ENCODE measurements at places on chromosomes 2 and 18.

DNA sequence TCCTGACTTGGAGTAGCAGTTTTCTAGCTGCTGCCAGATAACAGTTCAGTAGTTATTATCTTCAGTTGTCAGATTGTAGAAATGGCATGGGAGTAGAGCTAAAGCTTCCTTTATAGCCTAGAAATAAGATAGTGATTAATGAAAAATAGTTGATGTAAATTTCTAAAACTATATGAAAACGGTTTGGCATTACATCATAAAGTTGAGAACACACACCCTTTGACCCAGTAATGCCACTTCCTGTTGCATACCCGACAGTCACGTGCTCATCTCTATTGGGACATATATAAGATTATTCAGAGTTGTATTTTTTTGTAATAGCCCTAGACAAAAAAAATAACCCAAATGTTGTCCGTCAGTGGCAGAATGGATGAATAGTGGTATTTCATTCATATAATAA lies 39.4 kb upstream of the ASB1 start:
- no peak for DNase-seq

- no peak for DNase-seq
Measured at GRCh38 chr2:45769056-45769455, 117.6 kb downstream of the PRKCE start.

DNA sequence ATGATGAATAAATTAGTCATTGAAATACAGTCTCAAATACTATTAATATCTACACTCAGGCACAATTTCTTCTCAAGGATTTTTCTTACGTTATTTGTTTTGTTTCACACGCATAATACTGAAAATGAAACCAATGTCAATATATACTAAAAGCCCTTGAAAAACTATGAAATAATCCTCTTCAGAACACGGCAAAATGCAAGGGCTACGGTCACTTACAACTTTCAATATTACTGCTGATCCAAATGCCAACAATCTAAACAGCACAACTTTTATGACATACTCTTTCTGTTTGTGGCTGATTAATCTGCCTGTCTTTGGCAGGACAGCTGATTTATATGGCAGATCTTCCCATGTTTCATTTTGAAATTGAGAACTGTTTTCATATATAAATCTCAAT lies 68.3 kb downstream of the LRPPRC start:
- DNase-seq = no peak

GRCh38 chr2:237109421-237109934 lies 23.8 kb downstream of the COPS8 start:
- DNase-seq = no peak

GRCh38 chr2:950080-950966 lies at the start of gene SNTG2:
Gene SNTG2 (plus strand): TSS chr2:950849. CDS start chr2:950997, 148 bp downstream.
- no peak for DNase-seq

GRCh38 chr2:190121971-190122370 lies 59.4 kb upstream of the MSTN start:
- DNase-seq = peak; percentile 3

GRCh38 chr2:97963079-97963406 lies 32.7 kb downstream of the TMEM131 start:
- no peak for DNase-seq

GRCh38 chr2:226337941-226338600 lies 461.5 kb downstream of the IRS1 start:
- DNase-seq = no peak

DNA sequence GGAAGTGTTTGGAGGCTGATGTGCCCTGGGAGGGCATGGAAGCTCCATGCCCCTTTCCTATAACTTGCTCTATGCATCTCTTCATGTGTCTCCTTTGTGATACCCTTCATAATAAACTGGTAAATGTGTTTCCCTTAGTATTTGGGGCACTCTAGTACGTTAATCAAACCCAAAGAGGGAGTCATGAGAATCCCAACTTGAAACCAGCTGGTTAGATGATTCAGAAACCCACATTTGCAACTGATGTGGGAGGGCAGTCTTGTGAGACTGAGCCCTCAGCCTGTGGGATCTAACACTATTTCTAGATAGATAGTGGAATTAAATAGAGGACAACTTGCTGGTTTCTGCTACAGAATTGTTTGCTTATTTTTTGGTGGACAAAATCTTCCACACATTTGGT lies 20.3 kb downstream of the ANKRD30B start:
- DNase-seq = no peak

- no peak for DNase-seq
Measured at GRCh38 chr2:100761365-100761764, 58.6 kb upstream of the NPAS2 start.

DNA sequence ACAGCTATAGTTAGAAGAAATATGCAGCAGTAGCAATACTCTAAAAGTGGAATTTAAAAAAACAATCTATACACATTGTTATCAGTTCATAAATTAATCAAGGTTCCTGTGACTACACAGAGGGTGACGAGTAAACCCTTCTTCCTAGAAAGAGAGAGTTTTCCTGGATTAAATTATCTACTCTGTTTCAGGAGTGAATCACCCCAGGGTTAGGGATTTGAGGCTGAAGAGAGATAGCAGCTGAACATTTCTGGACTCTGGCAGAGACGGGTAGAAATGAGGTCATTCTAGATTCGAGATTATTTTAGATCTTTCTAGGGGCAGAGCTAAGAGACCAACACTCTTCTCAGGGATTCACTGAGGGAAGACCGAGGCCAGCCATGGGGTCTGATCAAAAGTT lies 38.8 kb upstream of the PMAIP1 start:
- no peak for DNase-seq

DNA sequence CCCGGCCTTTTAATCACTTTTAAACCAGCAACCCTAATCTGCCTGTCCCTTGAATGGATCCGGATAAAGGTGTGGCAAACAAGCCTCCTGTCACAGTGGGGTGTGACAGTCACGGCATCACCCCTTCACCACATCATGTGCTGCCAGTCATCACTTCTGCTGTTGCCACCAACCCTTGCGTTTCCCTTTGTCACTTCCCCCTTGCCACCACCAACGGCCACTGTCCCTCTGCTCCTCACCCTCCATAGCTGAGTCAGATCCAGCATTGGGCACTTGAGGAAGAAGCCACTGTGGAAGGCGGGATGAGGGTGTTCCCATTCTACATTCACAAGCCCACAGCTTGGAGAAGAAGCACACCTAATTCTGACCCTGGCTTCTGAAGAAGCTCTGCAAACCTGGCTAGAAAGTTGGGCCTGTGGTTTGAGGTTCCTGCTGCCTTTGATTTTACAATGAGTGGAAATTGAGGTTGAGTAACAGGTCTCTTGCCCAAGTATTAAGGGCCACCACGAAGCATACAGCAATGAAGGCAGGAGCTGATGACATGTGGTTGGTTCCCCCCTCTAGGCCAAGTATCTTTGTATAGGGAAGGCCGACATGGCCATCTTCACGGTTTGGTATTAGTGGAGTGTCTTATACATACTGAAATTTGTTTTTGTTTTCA lies 22.9 kb upstream of the DARS1 start:
- no peak for DNase-seq

DNA sequence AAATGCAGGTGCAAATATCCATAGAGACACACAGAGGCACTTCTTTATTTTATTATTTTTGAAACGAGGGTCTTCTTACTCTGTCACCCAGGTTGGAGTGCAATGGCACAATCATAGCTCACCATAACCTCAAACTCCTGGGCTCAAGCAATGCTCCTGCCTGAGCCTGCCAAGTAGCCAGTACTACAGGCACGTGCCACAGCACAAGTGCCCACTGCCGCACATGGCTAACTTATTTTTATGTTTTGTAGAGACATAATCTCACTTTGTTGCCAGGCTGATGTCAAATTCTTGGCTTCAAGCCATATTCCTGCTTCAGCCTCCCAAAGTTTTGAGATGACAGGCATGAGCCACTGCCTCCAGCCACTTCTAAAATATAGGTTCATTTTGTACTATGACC lies 537.6 kb downstream of the THSD7B start:
- no peak for DNase-seq

- no peak for DNase-seq
Measured at GRCh38 chr18:3397031-3397750, 52.8 kb upstream of the TGIF1 start.

GRCh38 chr2:199602896-199603717 lies 145.4 kb upstream of the SATB2 start:
- no peak for DNase-seq

GRCh38 chr2:124026503-124026902 lies 1.4 kb downstream of the CNTNAP5 start:
- no peak for DNase-seq

DNA sequence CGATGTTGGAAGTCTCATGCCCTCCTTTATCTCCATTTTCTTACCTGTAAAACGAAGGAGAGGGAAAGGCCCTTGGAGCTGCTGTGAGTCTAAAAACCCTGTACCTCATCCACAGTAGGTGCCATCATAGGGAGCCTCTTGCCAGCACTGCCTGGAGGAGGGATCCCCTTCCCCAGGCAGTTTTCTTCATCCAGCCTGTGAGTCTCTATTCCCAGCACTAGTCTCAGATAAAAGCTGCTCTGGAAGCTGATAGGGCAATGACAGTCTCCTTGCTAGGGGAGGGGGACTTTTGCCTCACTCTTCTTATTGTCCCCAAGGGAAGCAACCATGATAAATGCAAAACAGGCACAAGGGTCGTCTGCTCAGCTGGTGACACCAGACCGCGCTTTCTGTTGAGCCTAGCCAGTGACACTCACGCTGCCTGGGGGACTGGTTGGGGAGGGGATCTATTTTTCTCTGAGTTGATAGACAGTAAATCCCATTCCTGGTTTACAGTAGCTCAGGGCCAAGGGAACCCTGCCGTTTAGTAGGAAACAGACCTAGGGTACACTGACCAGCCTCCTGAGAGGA lies 139.5 kb upstream of the NABP1 start:
- no peak for DNase-seq

- no peak for DNase-seq
Measured at GRCh38 chr2:129755786-129756185, 223.7 kb upstream of the RAB6C start.

DNA sequence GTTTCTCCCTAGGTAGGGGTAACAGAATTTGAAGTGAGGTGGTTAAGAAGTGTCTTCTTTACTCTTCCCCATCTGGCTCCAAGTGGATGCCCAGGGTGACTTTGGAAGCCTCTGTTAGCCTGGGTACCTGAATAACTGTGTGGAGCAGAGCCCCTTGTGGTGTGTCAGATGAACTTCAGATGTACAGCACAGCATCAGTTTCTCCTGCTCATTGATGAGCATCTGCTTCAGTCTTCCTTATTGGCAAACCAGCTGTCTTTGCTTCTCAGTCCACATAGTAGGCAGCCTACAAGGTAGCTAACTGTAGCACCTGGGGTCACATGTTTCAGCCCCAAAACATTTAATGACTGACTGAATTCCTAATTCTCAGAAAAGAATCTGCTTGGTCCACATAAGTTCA lies 56.2 kb upstream of the ATP8B1 start:
- DNase-seq = peak; percentile 40

DNA sequence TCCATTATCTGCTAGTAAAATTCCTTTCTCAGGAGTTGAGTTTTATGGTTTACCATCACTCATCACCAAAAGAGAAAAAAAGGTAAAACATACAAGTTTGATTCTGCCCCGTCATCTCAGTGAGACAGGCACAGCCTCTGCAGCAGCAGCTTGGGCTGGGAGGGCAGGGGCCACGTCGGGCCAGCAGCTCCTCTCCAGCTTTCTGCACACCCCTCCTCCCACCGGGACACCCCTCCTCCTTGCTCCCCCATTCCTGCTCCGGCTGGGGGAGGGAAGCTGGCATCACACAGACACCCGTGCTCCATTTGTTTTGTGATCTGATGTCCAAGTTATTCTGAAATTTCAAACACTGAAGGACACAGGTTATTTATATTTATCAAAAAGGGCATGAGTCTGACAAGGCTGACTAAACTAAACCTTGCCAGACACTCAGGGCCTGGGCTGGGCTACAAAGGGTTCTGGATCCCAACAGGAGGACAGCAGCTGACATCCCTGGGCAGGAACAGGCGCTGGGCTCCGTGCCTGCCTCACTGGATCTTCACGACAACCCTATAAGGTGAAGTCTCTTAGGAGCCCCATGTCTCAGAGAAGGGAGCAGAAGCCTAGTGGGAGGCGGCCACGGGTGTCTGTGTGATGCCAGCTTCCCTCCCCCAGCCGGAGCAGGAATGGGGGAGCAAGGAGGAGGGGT lies 71.4 kb downstream of the HDAC4 start:
- no peak for DNase-seq

- DNase-seq = no peak
Measured at GRCh38 chr2:235836491-235836911, 331.7 kb downstream of the GBX2 start.

- no peak for DNase-seq
Measured at GRCh38 chr2:112701052-112701451, 19.8 kb upstream of the NT5DC4 start.

DNA sequence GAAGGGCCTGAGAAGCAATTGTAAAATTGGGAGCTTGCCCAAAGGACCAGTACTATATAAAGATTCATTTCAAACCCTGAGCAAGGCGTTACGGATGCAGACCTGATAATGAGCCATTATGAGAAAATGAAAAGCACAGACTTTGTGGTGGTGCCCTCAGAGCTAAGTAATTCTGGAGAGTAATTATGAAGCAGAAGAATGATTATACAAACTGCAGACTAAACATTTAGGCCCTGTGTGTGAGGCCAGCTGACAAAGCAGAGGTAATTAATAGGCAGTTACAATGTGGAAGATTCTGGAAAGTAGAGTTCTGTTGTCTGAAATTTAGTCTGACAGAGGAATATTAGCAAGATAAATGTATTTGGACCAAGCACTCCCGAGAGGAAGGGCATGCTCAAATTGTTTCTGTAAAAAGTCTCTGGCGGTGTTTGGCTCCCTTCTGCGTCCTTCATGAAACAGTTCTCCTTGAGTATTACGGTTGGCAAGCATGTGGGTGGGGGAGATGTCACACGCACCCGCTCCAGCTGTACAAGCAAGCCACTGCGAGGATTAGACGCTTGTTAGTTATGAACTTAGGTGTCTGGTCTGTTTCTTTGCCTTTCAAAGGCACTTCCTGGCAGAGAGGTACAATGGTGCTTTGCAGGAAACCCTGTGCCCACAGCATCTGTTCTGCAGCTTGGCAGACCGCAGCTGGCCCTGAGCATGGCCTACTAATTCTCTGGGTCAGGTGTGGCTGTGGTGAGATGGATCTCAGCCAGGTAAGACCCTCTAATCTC lies 45.5 kb downstream of the CDC42EP3 start:
- DNase-seq = no peak

- no peak for DNase-seq
Measured at GRCh38 chr2:68274022-68274421, 21.7 kb upstream of the PPP3R1 start.

DNA sequence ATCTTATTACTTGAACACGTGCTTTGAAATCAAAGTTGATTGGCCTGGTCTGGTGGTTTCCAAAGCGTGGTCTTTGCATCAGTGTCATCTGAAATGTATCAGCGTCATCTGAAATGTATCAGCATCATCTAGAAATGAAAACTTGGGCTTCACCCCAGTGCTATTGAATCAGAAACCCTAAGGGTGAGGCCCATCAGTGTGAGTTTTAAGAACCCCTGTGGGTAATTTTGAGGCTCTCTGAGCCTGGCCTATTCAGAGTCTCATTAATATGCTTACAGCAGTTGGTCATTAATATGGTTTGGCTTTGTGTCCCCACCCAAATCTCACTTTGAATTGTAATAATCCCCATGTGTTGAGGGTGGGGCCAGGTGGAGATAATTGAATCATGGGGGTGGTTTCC lies 85.2 kb downstream of the NYAP2 start:
- no peak for DNase-seq

GRCh38 chr2:167318581-167318980 lies 430.3 kb downstream of the XIRP2 start:
- DNase-seq = no peak
